GM12878 (cell line): ENCODE measurements at places on chromosomes 3 and 15.

DNA sequence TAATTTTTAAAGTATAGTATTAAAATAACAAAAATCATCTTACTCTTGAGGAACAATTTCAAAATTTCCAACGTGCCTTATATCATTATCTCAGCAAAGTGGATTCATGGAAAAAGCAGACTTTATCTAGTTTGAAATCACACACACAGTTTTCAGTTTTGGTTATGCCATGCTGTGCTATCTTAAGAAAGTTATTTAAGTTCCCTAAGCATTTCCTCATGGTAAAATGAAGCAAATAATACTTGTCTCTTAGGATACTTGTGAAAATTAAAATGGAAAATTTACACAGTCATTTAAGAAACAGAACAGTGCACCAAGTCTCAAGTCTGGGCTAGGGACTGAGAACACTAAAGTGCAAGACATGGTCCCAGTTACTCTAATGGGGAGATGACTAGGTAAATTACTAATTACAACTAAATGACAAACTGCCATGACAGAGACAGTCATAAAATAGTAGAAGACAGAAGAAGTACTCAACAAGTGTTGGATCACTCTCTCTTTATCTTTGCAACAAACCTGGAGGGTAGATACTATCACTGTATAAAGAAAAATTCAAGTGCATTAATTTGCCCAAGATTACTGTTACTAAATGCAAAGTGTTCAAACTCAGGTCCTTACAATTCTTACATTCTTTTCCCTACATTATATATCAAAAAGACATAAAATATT lies 44.8 kb downstream of the DMXL2 start:
- DNase-seq, result no peak

- no peak for DNase-seq
Observed at GRCh38 chr3:133750259-133750656, 4.1 kb downstream of the TF start.

GRCh38 chr3:64945171-64945729 lies 257.4 kb upstream of the ADAMTS9 start:
- no peak for DNase-seq

DNA sequence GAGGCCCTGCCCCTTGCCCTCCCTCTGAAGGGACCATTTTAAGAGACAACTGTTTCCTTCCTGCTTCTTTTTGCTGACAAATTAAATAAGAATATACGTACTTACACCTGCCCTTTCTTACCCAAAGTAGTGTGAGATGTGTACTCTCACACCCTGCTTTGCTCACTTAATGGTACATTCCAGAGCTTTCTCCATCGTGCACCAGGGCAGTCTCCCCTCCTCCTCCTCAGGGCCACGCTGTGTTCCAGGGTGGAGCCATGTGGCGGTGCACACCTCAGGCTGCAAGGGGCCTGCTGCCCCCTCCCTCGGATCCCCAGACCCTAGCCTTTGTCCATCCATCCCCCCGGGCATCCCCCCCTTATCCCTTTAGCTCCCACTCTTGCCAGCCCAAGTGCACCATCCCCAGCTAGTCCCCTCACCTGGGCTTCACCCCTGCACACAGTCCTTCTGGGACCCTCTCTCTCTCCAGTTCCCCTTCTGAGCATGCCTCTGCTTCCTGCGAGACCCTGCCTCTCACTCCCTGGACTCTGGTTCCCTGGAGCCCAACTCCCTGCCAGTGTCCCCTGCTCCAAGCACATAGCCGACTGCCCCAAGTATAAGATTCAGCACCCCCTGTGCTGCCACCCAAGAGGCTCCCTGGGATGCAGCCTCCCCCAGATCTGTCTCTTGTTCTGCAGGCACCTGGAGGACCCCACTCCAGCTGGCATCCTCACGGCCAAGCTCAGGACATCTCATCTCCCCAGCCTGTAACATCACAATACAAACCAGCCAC lies 89.5 kb upstream of the IQSEC1 start:
- DNase-seq, result no peak

DNA sequence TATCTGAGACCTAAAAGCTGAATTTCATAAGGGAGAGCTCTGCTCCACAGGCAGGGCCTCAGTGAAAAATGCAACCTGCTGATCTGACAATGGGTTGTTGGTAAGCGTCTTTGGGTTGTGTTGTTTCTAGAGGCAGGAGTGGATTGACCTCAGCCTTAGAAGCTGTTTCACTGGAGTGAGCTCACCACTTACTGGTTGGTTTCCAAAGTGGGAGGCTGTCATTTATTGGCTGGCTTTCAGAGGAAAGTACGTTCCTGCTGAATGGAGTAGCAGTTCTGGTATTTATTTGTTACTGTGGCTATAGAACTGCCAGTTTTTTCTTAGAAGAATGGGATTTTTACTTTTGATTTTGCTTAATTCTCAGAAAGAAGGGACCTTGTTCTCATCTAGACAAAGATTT lies 29.3 kb upstream of the COL6A5 start:
- no peak for DNase-seq
